Activated T-helper 1 cell treated with anti-CD3 and anti-CD28 coated beads, Interleukin-12 subunit alpha, Interleukin-12 subunit beta, Interleukin-2, Interleukin-4 antibody, amounts not matched to agents 30 ng/mL and 10 ng/mL and 1 ng/mL, durations not matched to agents 14 hours and 24 hours and 36 hours (primary cell): ENCODE measurements at places on chromosomes 2 and 18. TPM values are rescaled to one million over a fixed set of nuclear protein-coding genes. Genes with fewer than 3 reads are reported as not detected.

The RGPD6 gene
- total RNA-seq: 17.4 and 21.7 TPM in 2 replicates

The ZAP70 gene
- 302 and 313 TPM in 2 replicates for total RNA-seq

The CTDP1 gene
- 45.9 and 47.2 TPM in 2 replicates for total RNA-seq

The MRPS9 gene
- 32.5 and 33.0 TPM in 2 replicates for total RNA-seq

The CDCA7 gene
- 112 and 115 TPM in 2 replicates for total RNA-seq

The CCDC85A gene
- total RNA-seq: not detected in 2 replicates

The CYB5A gene
- total RNA-seq: 36.0 and 40.5 TPM in 2 replicates

The NT5DC4 gene
- not detected in 2 replicates for total RNA-seq

The SP3 gene
- total RNA-seq: 95.8 and 103 TPM in 2 replicates

The ANKRD29 gene
- not detected in 2 replicates for total RNA-seq

The MXD1 gene
- total RNA-seq: 16.0 and 18.1 TPM in 2 replicates

The C2orf80 gene
- not detected in 2 replicates for total RNA-seq

The CYS1 gene
- 0.56 and 0.70 TPM in 2 replicates for total RNA-seq
